ENCODE measurements at places on chromosomes 7 and 10.
A peak's percentile ranks its signal among the peaks of the same experiment; 100 is the strongest.

DNA sequence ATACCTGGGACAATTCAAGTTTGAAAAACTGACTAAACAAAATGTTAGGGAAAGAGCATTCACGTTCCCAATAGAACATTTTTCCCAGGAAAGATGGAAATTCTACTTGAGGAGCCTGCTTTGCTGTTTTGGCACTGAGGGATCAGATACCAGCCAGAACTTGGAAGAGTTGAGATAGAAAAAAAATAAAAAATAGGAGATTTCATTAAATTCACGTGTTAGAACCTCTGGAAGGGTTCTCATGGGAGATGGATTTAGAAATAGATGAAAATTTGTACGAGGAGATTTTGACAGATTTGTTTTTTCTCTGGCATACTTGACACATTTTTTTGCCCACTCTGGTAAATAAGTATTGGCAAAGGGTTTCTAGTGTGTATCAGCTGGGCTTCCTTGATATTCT, 63.7 kb downstream of the CELF2 start:
- no peak for DNase-seq

- no peak for DNase-seq
Measured at GRCh38 chr7:113086431-113086888, at the start of gene GPR85. GPR85 (minus strand) TSS chr7:113086827; CDS start chr7:113084721, 2,106 bp downstream.

DNA sequence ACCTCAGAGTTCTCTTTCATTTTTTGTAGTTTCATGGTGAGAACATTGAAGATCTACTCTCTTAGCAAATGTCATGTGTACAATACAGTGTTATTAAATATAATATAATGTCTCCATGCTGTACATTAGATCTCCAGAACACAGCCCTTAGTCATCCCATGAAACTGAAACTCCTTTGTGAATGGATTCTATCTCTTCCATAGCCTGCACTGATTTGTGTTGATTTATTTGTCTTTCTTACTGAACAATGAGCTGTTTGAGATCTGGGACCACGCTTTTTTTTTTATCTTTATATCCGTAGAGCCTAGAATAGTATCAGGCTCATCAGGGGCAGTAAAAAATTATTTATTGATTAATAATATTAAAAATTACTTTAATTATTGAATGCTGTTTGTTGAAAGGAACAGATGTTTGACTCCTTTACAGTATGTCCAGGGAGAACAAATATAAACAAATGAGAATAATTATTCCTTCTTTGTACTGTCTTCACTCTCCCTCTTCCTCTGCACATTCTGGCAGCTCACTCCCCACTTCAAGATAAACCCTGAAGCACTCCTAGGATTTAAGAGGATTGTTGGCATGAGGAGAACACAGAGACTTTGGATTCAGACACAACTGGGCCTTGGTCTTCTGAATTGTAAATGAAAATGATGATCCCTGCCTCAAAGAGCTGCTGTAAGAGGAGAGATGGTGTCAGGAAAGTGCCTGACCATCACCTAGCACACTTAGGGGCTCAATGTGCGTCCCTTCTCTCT, 81.6 kb upstream of the MSRB2 start:
- DNase-seq = peak; percentile 54

GRCh38 chr10:124546957-124547646, 85.5 kb downstream of the LHPP start:
- no peak for DNase-seq

DNA sequence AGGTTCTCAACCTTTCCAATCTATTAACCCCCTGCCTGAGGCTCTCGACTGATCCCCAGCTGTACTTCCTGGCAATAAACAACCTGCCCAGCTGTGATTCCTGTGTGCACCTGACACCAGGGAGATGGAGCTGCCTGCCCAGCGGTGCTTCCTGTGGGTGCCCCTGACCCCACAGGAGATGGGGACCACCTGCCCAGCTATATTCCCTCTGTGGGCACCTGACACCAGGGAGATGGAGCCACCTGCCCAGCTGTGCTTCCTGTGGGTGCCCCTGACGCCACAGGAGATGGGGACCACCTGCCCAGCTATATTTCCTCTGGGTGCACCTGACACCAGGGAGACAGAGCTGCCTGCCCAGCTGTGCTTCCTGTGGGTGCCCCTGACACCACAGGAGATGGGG, 184.0 kb downstream of the DIP2C start:
- DNase-seq = no peak

DNA sequence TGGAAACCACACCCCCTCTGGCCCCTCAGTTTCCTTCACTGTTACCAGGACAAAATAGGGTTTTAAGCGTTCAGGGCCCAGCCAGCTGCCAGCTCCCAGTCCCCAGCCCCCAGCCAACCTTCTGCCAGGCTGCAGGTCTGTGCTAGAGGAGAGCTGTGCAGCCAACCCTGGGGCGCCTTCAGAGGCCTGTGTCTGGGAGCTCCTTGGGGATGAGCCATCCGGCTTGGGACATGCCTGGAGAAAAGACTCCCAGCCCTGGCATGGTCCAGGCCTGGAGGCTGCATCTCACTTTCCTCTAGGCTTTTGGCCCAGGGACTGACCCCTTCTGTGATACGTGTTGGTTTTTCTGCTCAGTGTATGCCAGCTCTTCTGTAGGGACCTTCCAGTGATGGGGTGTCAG, 487.6 kb upstream of the MGMT start:
- DNase-seq = no peak

- no peak for DNase-seq
Measured at GRCh38 chr10:60910543-60910942, 33.4 kb downstream of the RHOBTB1 start.

DNA sequence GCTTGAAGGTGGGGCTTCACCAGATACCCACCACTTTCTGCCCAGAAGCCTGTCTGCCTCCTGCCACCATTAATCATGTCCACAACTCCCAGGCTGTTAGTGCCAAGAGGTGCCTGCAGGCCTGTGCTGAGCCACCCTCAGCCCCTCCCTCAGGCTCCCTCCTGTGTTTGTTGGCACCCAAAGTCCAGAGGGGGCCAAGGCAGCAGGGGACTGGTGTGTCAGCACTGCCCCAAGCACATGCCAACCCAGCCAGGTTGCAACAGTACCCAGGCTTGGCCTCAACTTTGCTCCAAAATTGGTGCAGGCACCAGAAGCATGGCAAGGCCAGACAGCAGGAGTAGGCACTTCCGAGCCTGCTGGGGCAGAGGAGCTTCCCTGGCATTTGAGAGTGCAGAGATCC, 111.3 kb downstream of the HPSE2 start:
- no peak for DNase-seq

- DNase-seq = no peak
Measured at GRCh38 chr7:137209151-137209817, 134.2 kb downstream of the PTN start.
